DMS79 treated with DMSO at 0.1 percent for 48 hours (cell line): ENCODE measurements at places on chromosomes 11 and 22.
A peak's percentile ranks its signal among the peaks of the same experiment; 100 is the strongest.

GRCh38 chr11:9150501-9150900, 59.1 kb upstream of the SCUBE2 start:
- DNase-seq, result no peak

DNA sequence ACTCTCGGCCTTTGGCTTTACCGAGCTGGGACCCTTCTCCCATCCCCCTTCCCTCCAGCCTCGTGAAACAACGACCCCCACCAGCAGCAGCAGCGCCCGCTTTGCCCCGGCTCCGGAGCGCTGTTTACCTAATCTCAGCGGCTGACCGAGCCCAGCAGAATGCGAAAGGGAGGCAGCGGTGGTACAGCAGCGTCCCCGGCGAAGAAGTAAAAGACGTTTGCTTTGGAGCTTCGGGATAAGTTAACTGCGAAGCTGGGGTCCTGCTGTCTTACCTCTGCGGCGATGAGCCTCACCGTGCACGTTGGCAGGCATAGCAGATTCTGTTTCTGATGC, 2.0 kb upstream of the LARGE1 start:
- DNase-seq, result peak; percentile 5

GRCh38 chr11:72141066-72141465, 5.5 kb downstream of the FOLR3 start:
- DNase-seq, result no peak

DNA sequence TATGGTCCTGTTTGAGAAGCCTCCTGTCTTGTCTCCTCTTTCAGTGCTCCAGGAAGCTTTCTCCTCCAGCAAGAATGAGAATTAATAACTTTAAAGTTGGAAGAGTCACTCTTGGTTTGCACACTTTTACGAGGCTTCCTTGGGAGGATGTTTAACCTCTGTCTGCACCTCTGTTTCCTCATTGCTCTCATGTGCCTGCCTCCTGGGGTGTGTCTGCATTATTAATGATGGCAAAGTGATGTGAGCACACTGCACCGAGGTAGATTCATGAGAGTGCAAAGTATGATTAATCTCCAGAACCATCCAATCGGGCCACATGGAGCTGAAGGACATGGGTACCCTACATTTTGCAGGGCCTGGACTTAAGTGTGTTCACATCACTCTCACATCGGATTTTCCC, 73.5 kb upstream of the TENM4 start:
- no peak for DNase-seq

DNA sequence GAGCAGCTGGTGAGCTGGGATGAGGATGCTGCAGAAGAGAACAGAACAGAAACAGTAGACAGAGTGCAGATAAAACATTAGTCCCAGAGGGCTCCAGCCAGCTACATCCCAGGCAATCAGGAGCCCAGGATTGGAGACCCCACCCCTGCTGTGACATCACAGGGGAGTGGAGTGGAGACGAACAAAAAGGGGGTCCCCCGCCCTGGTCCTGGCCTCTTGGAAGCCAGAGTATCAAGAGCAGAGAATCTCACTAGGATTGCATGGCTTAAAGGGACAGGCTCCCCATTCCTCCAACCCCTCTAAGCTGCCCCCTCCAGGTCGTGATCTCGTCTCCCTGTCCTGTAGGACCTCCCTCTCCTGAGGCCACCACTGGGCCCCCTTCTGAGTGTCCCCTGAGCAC, at the start of gene P2RX3:
Gene P2RX3, plus strand, starts transcription at position 211 of the 400 bp plus-strand sequence. CDS start 199 bp downstream, outside the sequence.
- DNase-seq, result no peak
